NCI-H774 (cell line): ENCODE measurements at places on chromosomes 11 and 22.

DNA sequence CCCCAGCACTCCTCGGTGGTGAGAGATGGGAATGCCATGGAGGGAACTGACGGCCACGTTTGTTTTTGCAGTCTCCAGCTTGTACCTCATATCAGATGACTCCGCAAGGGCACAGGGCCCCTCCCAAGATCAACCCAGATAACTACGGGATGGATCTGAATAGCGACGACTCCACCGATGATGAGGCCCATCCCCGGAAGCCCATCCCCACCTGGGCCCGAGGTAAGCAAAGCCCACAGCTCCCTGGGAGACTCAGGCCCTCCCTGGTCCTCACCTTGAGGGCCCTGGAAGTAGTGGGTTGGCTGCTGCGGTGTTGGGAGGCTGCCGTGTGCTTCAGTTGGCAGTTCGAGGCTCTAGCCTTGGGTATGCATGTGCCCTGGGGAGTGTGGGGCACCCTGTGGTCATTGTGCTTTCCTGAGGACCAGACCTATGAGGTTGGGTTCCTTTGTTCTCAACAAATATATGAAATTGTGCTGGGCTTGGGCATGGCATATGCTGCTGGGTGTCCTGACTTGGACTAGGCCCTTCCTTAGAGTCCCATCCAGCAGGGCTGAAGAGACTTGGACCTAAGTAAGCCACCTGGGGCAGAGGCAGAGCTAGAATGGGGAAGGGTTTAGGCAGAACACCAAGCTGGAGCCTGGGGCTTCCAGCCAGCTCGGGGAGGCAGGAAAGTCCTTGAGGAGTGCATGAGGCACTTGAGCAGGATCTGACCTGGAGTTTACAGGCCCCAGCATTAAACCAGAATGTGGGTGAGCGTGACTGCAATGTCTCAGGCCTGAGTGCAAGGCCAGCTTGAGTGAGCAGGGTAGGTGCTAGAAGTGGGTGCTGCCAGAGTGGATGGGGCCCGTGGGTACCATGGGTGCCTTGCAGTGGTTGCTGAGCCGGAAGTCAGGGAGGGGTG, 26.4 kb downstream of the INCENP start:
- no peak for DNase-seq

DNA sequence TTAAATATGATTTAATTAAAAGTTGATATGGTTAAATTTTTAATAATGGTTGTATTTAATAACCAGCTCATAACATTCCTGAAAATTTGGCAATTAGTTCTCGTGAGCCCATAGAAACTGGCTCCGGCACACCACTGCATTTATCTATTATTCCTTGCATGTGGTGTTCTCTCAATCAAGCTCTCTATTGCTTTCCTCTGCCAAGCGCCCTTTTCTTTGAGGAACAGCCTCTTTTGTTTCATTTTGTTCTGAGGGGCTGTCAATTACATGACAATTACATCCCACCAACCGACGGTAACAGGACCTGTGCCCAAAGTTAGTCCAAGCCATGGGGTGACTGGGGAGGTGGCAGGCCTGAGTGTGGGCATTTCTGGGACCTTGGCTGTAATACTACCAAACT, 8.1 kb downstream of the C11orf91 start:
- no peak for DNase-seq

DNA sequence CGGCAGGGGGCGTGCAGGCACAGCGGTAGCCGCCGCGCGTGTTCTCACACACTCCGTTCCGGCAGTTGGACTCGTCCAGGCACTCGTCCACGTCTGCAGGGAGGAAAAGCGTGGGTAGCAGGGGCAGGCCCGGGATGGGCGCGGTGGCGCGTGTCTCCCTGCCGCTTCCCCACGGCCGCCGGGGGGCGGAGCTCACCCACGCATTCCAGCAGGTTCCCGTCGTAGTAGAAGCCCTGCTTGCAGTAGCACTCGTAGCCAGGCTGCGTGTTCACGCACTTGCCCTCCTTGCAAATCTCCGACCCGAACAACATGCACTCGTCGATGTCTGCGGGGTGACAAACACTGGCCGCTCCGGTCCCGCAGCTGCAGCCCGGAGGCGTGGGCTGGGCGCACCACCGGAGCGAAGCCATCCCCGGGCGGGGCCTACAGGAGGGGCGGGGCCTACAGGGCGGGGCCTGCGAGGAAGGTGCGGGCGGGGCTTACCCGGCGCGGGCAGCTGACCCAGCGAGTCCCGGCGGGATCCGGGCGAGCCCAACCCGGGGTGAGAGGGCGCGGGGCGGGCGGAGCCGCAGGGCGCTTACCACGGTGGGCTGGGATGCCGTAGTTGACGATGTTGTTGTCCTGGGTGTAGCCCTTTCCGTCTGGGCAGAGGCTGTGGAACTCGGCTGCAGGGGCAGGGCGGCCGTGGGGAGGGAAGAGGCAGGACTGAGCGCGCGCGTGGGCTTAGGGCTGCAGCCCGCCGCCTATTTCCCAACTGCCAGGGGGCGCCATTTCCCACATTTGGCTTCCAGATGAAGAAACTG, 15.6 kb downstream of the SCYL1 start:
- peak; percentile 55 for DNase-seq

DNA sequence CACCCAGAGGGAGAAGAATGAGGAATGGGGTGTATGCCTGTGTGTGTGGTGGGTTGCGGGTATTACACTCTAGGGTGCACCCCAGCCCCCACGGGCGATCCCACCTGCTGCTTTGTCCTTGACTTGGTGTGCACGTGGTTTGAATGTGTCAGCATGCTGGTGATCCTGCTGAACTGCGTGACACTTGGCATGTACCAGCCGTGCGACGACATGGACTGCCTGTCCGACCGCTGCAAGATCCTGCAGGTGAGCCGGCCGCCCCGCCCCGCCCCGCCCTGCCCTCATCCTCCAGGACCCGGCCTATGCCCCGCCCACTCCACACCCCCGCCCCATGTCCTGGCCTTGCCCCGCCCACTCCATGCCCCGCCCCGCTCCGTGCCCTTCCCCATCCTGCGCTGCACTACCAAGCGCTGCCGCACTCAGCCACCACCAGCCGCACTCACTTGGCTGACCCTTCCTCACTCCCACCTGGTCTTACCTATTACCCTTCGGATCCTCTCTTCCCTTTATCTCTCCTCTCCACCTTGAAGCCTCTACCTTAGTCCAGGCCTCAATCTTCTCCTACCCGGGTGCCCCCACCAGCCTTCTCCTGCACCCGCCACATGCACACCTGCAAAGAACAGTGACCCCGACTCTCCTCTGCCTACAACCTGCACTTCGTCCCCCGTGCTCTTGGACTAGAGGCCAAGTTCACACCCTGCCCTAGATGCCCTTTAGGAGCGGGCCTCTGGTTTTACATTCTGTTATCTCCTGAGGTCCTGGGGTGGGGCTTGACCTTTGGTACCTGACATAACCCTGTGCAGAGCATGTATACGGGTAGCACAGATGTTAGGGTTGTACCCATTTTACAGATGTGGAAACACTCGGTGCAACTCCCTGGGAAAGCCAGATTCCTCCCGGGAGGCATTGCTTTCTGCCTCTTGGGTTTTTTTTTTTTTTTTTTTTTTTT, 27.7 kb downstream of the CACNA1I start:
- peak; percentile 7 for DNase-seq

DNA sequence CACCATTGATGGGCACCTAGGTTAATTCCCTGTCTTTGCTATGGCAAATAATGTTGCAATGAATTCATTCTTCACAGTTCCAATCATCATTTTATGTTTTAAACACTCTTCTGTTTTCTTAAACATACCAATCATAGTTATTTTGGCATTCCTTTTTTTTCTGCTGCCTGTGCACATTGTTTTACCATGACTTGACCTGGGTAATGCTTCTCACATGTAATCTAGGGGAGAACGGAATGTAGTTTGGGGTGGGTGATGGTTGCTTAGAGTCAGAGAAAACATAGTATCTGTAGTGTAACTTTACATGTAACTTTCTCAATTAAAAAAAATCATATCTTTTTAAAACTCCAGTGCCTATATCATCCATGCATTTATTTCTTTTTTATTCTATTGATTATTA, 1945.3 kb upstream of the RAG2 start:
- no peak for DNase-seq

- DNase-seq = no peak
These were observed 26.6 kb upstream of the AMPD3 start for GRCh38 chr11:10428453-10428852.

DNA sequence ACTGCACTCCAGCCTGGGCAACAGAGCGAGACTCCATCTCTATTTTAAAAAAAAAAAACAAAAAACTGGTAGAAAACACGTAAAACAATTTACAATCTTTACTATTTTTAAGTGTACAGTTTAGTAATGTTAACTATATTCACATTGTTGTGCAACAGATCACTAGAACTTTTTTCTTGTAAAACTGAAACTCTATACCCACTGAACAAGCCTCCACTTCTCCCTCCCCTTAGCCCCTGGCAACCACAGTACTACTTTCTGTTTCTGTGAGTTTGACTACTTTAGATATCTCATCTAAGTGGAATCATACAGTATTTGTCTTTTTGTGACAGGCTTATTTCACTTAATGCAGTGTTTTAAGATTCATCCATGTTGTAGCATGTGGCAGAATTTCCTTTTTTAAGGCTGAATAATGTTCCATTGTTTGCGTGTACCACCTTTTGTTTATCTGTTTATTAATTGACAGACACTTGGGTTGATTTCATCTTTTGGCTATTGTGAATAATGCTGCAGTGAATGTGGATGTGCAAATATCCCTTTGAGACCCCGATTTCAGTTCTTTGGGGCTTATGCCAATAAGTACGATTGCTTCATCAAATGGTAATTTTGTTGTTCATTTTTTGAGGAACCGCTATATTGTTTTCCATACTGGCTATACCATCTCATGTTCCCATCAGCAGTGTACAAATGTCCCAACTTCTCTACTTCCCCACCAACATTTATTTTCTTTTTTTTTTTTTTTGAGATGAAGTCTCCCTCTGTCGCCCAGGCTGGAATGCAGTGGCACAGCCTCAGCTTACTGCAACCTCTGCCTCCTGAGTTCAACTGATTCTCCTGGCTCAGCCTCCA, 11.0 kb downstream of the DDB2 start:
- DNase-seq = no peak

DNA sequence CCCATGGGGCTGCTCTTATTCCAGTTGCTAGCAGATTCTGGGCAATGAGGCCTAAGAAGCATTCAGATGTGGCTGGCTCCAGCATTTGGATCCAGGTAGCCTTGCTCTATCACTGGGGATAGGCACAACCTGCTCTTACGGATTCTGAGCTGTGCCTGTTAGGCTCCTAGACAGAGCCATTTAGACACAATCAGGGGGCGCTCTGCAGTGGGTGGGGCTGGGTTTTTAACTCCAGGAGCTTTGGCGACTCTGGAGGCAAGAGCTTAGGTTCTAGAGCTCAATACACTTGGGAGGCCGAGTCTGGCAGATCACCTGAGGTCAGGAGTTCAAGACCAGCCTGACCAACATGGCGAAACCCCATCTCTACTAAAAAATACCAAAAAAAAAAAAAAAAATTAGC, 32.0 kb downstream of the KCNC1 start:
- DNase-seq = no peak

GRCh38 chr11:27916541-27917100, 191.3 kb downstream of the KIF18A start:
- DNase-seq = no peak

GRCh38 chr22:48951836-48952235, 875.8 kb downstream of the BRD1 start:
- no peak for DNase-seq

DNA sequence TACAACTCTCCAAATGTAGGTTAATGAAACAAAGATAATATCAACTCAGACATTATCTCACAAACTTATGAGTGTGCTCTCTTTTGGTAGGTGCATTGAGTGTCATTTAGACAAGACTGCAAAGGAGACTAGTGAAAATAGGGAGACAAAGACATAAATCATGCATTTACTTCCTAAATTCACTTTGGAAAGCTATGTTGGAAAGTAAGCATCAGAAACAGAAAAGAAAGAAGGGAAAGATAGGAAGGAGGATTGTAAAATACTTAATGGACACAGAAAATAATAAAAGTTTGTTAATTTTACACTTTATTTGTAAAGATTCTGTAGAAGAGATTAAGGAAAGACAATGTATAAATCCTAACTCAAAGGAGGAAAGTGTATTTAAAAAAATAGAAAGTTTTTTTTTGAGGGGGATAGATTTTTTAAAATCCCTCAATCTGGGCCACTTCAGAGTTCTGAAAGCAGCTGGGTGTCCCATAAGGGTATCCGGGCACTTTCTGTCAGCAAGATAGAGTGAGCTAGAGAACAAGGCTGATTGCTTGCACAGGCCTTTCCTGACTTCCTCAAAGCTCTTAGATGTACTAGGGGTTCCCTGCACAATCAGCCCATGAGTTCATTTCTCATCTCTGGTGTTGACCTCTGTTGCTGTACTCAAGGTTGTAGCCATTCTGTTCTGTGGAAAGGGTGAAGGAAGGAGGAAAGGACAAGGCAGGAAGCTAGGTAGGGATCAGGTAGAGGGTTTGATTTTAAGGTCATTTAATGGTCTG, 22.4 kb upstream of the RDX start:
- no peak for DNase-seq

- DNase-seq = no peak
These were observed 263.3 kb upstream of the SYN3 start for GRCh38 chr22:33321466-33321865.

DNA sequence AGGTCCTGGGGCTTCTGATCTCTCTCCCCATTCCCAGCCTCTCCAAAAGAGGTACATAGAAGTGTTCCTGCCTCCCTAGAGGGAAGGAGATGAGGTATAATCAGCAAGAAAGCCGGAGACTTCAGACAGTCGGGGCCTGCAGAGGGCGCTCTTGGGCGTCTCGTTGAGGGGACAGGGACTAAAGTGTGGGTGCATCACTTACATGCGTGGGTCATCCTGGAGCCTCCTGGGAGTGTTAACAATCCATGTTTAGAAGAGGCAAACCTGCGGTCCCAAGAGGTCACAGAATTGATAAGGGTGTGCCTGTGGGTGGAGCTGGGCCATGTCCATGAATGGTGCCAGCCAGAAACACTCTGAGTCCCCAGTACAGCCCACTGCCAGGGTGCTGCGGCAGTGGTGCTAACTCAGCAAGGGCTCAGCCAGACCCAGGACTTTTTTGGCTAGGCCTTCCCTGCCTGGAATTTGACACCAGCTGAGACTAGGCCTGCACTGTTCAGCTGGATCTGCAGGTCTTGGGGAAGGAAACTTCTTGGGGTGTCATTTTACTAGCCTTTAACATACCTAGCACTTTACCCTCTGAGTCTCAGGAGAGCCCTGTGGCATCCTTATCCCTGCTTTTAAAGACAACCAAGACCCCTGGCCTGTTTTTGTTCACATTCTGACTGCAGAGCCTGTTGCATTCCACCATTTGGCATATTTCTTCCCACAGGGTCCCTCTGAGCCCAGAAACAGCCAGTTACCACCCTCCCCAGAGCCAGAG, 5.5 kb downstream of the YDJC start:
- DNase-seq = no peak

- DNase-seq = no peak
These were observed 522.8 kb upstream of the LUZP2 start for GRCh38 chr11:23974051-23974450.

GRCh38 chr22:43838161-43838560, 24.2 kb downstream of the SULT4A1 start:
- DNase-seq = no peak

- no peak for DNase-seq
These were observed 15.9 kb upstream of the SNX19 start for GRCh38 chr11:130932086-130932712.
